ENCODE measurements at places on chromosomes 13 and 19.
A peak's percentile ranks its signal among the peaks of the same experiment; 100 is the strongest.

DNA sequence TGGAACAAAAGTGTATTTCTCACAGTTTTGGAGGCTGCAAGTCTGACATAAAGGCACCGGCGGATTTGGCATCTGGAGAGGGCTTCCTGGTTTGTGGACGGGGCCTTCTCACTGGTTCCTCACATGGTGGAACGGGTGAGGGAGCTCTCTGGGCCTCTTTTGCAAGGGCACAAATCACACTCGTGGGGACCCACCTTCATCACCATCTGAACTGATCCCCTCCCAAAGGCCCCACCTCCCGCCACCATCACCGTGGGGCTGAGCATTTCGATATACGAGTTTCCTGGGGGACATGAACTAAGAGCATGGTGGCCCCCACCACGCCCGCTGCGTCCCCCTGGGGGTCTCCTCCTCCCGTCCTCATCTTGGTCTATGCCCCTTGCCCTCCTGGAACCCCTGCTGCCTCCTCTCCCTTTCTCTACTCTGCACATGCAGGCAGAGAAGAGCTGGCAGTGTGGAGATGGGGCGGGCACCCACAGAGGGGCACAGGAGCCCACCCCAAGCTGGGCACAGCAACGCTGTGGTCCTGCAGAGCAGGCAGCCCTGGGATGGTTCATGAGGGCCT lies 20.8 kb upstream of the SPACA7 start:
- DNase-seq, result no peak

GRCh38 chr19:3281026-3281425 lies 56.6 kb downstream of the CELF5 start:
- DNase-seq, result no peak

- no peak for DNase-seq
These were observed 17.7 kb downstream of the CCDC97 start for GRCh38 chr19:41327576-41328156.

DNA sequence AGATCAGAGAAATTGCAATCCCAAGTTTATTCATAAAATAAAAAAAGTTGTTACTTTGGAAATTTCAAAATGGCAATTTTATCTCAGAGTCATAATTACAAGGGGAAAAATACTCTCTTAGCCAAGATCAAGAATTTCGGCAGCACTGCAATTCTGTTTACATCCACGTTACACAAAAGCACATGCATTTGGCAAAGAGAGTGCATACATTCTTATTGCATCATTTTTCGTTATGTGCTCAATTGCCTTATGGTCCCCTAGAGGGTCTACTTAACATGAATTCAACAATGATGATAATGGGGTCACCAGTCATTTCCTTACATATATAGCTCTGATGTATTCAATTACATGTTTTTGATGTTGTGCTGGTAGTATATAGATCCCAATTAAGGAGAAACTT lies 498.0 kb downstream of the DIAPH3 start:
- DNase-seq, result no peak

DNA sequence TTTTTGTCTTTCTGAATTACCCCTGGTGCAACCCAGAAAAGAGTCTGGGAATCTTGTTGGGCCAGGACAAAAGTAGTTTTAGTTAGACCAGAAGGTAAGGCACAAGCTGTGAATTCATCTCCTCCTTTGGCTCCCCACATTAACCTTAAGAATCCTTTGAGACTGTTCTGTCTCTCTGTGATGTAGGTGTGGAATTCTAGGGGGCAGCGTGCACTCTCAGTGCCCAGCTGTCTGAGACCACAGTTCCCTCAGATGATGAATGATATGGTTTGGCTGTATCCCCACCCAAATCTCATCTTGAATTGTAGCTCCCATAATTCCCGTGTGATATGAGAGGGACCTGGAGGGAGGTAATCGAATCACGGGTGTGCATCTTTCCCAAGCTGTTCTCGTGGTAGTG lies 43.9 kb downstream of the ZNF506 start:
- DNase-seq, result no peak

DNA sequence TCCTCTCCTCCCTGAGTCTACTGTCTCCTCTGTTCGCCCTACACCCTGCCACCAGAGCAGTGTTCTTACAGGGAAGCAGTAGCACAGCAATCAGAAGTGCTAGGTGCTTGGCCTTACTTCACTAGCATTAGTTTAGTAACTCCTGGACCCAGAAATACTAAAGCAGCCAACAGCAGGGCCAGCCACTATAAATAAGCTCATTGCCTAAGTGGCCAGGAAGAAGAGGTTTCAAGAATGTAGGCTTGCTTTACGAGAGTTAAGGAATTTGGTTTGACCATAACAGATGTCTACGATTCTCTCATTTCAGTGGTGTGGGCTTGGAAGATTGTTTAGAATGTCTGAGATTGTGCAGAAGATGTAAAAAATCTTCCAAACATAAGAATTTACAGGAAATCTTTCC lies 103.3 kb downstream of the ZAR1L start:
- no peak for DNase-seq

DNA sequence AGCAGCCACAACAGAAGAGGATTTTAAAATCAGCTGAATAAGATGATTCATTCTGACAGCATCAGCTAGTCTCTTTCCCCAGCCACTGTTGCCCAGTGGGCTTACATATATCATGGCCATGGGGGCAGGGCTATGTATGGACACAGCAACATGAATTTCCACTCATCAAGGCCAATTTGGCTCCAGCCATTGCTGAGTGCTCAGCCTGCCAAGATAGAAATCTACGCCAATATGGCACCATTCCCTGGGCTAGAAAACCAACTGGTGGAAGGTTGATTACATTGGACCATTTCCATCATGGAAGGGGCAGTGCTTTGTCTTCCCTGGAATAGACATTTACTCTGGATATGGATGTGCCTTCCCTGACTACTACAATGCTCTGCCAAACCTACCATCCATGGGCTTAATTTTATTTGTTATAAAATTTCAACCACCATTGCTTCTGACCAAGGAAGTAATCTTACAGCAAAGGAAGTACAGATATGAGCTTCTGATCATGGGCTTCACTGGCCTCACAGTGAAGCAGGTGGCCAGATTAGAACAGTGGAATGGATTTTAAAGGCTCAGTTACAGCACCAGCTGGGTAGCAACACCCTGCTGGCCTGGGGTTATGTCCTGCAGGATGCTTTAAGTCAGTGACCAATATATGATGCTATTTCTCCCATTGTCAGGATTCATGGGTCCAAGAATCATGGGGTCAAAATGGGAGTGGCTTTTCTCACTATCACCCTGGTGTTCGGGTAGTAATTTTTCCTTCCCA lies 9.8 kb upstream of the ALOX5AP start:
- DNase-seq, result no peak

GRCh38 chr13:83272652-83273240 lies 609.5 kb downstream of the SLITRK1 start:
- no peak for DNase-seq

GRCh38 chr13:90803210-90803609 lies 544.3 kb upstream of the MIR17HG start:
- DNase-seq, result no peak

- no peak for DNase-seq
These were observed 128.3 kb downstream of the LMO7 start for GRCh38 chr13:75764251-75764925.

- DNase-seq, result no peak
These were observed 271.4 kb downstream of the NALCN start for GRCh38 chr13:101144808-101145419.

DNA sequence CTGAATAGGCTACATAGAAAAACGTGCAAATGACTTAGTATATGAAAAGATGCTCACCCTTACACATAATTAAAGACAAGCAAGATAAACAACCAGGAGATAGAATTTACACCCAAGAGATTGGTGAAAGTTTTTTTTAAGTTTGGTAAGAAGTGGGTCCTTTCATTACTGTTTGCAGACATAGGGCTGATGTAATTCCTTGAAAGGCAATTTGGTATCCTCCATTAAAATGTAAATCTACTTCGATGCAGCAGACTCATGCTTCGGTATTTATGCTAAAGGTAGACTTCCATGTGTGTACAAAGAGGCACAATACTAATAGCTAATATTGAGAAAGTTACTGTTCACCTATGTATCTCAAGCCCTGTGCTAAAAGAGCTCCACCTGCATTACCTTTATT lies 33.5 kb downstream of the CNMD start:
- DNase-seq, result no peak

DNA sequence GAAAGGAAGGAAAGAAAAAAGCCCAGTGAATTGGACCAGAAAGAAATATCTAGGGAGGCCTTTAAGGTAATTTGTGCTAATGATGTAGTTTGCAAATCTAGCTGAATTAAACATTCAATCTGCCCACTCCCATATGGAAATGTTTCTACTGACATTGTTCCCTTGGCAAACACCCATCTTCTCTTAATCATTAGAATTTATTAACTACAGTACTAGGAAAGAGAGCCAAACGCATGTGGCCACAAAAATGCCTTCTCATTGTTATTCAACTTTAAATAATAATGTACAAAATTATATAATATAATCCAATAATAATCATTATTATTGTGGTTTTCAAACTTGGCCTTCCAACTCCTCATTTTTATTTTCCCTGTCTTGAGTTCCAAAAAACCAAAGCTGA lies 234.7 kb downstream of the NHLRC3 start:
- DNase-seq, result no peak

- no peak for DNase-seq
These were observed 21.4 kb upstream of the ZNF730 start for GRCh38 chr19:23095418-23095817.

- no peak for DNase-seq
These were observed 8.9 kb upstream of the DGKH start for GRCh38 chr13:42039457-42039945.

- no peak for DNase-seq
These were observed 921 bp upstream of the TEX29 start for GRCh38 chr13:111319521-111319920.

- DNase-seq, result no peak
These were observed 28.0 kb downstream of the CYP4F2 start for GRCh38 chr19:15869873-15870272.

GRCh38 chr19:56134654-56134921 lies 6.5 kb upstream of the ZNF444 start:
- DNase-seq, result no peak

DNA sequence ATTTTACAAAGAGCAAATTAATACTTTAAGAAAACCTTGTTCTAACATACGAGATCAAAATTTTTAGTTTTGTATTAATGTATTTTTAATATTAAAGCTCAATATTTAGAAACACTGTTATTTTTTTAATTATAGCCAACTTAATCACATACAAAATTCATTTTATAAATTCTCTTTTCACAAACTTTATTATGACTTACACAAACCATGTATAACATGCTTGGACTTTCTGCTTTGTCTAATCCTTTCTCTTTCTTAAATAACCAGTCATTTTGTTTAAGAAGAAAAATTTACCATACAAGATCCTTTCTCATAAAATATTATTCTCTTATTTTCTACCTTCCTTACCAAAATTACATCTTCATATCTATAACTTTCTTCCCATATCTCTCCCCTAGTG lies 62.2 kb downstream of the CYSLTR2 start:
- no peak for DNase-seq

- DNase-seq, result no peak
These were observed 64.5 kb upstream of the WDFY2 start for GRCh38 chr13:51519771-51520216.

DNA sequence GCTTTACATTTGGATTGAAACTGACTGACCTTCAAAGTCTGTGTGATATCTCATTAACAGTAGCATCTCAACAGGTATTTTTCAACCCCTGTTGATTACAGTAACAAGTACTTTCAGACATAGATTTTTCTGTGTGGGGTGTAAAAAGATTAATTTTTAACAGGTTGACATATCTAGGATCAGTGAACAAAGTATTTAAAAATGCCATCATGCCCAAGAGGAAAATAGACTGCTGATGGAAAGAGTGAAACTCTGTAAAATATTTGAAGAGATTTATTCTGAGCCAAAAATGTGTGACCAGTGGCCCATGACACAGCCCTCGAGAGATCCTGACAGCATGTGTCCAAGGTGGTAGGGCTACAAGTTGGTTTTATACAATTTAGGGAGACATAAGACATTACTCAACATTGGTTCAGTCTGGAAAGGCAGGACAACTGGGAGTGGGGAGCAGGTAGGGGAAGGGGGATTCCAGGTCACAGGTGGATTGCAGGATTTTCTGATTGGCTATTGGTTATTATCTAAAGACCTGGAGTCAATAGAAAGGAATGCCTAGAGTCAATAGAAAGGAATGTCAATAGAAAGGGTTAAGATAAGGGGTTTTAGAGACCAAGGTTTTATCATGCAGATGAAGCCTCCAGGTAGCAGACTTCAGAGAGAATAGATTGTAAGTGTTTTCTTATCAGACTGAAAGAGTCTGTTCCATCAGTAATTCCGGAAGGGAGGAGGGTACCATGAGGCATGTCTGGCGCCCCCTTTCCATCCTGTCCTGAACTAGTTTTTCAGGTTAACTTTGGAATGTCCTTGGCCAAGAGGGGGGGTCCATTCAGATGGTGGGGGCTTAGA lies 29.1 kb downstream of the TNFRSF19 start:
- DNase-seq, result no peak

DNA sequence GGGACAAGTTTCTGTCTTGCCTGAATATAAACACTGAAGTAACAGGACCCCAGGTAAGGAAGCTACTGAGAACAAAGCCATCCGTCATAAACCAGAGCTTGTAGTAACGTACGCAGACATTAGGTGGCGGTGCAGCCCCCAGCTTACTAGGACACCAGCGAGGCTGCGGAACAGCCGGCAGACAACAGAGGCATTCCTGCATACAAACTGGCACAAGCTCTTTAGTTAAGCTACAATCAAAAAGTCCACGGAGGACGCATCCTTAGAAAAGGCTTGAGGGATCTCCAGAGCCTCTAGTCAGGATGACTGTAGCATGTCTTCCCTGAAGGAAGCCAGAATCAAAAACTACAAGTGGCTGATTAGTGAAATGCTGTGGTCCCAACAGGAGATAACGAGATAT lies 26.2 kb downstream of the ZNF160 start:
- DNase-seq, result peak; percentile 87

DNA sequence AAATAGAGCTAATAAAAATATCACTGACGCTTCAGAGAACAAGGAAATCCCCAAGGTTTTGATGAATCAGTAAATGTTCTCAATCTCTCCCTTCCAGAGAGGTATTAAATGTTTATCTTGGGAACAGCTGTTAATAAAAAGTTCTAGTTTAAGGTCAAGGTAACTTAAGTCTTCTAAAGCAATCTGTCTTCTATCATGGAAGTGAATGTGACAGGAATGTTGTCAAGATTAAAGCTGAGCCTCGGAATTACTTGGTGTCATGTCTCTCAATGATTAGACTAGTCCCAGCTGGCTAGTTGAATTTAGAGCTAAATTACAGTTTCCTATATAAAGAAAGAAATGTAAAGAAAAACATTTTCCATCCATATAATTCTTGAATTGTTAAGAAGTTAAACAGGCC lies 23.4 kb downstream of the ESD start:
- DNase-seq, result no peak

Data from D341Med (cell line).